ENCODE measurements at places on chromosomes 12 and 14.
A peak's percentile ranks its signal among the peaks of the same experiment; 100 is the strongest.

- DNase-seq, result peak; percentile 86
These were observed 532 bp downstream of the FKBP11 start for GRCh38 chr12:48924617-48925303.

- DNase-seq, result no peak
These were observed 45.6 kb downstream of the EFCAB11 start for GRCh38 chr14:89908712-89909450.

- DNase-seq, result no peak
These were observed 1.4 kb downstream of the LRTM2 start for GRCh38 chr12:1821805-1822204.

- DNase-seq, result no peak
These were observed 159.8 kb downstream of the CPNE8 start for GRCh38 chr12:38745601-38746000.

DNA sequence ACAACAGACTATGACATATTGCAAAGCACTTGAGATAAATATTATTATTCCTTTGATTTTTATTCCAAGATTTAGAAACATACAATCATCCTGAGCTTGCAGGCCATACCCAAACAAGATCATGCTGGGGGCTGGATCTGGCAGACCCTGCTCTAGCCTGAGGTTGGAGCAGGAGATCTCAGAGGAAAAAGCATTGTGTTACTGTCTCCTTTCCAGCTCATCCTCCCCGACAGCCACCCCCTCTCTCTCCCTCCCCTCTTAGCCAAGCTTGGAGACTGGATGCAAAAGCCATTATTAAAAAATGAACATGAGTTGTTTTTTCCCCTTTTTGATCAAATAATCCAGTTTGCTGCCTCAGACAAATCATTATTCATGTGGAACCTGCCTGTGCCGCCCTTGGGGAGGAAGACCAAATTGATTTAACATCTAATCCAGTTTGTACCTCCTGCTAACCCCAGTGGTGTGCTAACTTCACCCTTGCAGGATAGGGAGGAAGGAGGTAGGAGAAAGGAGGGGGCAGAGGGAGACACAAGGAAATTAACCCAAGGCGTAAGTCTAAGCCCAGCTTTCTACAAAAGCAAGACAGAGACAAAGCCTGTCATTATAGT, 565.8 kb upstream of the TBX3 start:
- no peak for DNase-seq

- no peak for DNase-seq
These were observed 1.3 kb downstream of the CLSTN3 start for GRCh38 chr12:7131502-7131866.

DNA sequence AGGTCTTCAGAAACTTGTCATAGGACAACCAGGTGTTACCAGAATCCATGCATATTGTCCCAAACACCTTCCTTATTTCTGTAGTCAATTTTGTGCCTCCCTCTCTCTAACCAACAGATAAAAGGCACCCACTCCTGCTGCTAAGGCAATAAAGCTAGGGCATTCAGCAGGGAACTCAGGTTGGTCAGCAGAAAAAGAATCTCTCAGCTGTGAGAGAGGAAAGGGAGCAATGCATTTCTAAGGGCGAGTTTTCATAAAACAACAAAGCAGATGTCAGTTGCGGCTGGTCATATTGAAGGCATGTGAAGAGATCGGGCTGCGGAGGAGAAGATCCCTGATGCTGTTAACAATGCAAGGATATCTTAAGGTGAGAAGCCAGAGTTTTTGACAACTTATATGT, 7.4 kb upstream of the POU6F1 start:
- DNase-seq, result no peak

GRCh38 chr12:69151254-69151764, 88.1 kb upstream of the CPSF6 start:
- no peak for DNase-seq

Measured in CD8-positive, alpha-beta memory T cell (primary cell).